ENCODE measurements at places on chromosomes 7 and 10.

DNA sequence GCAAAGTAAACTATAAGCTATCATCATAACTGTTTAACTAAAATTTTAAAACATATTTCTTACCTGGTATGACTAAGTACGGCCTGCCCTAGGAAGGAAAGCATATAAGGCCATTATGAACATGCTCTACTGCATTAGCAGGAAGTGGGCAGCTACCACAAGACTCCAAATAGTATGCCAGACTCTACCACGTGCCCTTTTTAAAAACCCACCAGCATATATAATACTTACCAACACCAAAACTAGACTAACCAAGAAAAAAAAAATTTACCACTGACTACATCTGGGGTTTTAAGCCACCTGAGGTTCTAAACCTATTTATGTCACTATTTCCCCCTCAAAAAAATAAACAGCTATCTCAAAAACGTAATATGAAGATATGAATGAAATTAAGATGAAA, 30.1 kb downstream of the NUDCD3 start:
- peak; percentile 16 for DNase-seq

DNA sequence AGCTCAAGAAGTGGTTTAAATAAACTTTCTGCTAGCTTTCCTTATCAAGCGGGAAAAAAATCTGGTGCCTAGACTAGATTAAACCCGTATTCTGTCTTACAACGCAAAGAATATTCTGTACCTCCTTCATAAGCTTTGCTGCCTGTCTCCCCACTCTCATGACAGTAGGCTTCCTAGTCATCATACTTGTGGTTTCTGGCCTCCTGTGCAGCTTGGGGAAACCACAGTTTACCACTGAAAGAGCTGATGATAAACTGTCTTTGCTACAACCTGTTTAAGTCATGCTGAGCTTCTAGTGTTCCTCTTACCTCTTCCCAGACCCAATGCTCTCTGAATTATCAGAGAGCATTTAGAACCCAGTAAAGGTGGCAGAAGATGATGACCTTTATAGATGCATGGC, 55.0 kb downstream of the PODXL start:
- peak; percentile 29 for DNase-seq

GRCh38 chr10:63392224-63392623, 73.6 kb downstream of the JMJD1C start:
- no peak for DNase-seq

DNA sequence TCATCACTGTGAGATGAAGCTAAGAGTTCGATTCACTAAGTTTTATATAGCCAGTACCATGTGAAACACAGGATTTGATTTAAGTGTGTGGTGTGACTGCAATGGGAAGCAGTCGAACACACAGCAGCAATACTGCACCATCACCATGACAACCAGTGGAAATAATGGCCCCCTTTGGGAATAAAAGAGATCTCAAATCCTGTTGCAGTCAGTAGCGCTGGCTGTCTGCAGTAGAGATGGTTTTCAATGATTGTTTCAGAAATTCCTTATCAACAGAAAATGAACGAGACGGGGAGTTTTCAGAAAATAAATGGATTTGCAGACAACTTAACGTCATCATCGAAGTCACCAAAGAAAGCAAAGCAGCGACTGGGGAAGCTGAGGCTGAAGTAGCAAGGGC, 91.0 kb downstream of the PTPRE start:
- no peak for DNase-seq

DNA sequence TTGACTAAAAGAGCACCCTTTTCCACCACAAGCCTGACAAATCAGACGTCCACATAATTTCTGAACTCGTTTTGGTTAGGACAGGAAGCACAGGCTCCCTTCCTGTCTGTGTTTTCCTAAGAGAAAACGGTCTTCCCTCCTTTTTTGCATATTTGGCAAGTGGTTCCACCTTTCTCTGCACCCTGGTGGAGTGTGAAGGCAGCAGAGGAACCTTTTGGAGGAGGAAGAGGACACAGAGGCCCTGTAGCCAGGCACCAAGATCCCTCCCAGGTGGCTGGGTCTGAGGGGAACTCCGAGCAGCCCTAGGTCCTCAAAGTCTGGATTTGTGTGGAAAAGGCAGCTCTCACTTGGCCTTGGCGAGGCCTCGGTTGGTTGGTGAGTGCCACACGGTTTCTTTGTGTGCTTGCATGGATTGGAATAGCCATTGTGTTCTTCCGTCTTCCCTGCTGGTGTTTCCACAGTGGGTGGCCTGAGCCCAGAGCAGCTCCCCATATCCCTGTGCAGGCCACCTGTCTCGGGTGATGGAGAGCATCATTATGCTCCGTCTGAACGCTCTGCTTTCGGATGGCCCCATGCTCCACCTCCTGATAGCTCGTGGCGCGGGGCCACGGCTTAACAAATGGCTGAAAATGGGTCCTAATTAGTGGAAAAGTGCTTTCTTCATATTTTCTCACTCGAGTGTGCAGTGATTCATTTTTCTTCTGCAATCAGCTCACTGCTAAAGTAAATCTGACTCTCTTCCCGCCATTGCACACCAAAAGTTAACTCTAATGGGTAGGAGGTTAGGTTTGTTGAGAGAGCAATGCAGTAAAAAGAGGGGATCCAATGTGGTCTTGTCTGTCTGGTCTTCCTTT, 4.2 kb downstream of the IKZF1 start:
- DNase-seq = no peak

DNA sequence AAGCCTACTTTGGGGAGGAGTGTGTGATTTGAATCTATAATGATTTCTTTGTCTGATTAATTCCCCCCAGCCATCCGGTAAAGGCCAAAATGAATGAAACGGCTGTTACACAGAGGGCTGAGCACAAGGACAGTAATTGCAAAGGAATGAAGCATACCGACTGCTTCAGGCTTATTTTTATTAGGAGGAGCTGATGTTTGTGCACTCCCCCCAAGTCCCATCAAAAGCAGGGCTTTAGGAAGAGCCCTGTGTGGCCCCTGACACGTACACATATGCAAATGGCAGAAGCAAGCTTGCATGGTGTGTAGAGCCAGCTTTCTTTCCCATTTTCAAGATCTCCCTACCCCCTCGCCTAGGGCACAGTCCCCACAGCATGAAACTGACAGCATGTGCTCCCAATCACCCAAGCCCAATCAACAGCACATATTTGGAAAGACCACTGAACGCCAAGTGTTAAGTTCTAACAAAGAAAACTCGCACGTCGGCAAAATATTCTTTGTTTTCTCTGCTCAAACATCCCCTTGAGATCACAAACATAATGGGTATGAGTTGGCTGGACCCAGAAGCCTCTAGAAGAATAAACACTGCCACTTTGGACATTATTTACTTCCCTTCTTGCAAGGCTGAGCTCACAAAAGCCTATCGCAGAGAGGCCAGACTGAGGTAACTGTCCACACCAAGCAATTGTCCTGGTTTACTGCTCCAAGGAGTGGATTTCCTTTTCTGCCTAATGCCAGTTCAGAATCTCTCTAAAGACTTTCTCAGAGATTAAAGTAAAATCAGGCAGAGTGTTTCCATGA, 143.0 kb downstream of the CUBN start:
- no peak for DNase-seq

DNA sequence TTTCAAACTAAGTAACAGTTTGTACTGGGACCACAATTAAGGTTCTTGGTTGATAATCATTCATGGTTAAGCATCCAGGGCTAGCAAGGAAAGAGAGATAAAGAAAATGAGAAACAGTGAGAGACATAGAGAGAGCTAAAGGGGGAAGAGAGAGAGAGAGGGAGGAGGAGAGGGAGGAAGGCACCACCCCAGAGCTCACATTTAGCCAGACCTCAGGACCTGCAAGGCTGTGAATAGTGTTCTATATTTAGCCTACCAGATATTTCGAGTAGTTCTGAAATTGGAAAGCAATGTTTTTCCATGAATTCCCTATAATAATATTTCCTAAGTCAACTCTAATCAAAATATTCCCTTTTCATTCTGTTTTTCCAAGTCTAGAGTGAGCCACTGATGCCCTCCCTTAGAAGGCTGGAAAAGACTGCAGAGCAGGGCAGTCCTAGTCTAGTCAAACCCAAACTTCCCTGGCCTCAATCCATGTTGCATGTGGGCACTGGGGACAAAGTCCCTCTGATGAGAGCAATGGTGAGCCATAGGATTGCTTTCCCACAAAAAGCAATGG, 119.4 kb upstream of the INHBA start:
- no peak for DNase-seq

DNA sequence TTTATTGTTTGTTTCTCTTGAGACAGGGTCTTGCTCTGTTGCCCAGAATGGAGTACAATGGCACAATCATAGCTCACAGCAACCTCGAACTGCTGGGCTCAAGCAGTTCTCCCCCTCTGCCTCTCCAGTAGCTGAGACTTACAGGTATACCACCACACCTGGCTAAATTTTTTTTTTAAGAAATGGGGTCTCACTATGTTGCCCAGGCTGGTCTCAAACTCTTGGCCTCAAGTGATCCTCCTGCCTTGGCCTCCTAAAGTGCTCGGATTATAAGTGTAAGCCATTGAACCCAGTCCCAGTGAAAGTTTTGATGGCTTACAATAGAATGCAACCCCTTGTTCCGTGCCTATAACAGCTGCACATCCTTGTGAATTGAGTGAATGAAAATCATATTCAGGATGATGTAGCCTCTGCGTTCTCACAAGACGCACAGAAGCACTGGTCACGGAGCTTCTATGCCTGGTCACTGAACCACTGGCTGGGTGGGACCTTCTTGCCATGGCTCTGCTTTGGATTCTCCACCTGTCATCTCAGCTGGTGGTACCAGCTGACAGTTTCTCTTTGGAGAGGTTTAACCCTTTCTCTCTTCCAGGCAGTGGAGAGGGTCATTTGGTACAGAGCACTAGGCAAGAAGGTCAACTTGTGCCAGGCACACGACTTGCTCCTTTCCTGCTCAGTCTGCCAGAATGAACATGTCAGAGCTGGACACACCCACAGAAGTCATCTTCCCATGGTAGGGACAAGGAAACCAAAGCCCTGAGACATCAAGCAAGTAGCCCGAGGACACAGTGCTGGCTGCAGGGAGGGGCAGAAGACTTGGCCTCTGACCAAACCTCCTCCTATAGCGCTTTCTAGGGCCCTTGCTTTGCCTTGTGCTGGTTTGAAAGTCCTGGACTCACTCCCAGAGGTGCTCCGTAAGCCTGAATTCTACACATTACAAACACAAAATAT, 89.6 kb downstream of the ATXN7L1 start:
- DNase-seq = no peak

DNA sequence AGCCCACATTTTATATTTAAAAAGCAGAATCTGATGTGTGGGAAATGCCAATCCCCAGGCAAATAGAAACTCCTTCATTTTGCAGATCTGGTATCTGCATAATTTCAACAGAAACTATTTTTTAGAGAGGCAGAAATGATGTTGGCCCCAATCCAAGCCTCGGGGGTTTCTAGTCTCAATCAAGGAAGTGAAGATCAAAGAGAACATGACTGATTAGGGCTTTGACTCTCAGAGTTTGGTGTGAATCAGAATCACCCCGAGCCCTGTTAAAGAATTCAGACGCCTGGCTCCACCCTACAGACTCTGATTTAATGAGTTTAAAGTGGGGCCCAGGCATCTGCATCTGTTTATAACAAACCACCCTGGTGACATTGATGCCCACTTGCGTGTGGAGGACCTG, 36.7 kb upstream of the UBE2H start:
- no peak for DNase-seq

DNA sequence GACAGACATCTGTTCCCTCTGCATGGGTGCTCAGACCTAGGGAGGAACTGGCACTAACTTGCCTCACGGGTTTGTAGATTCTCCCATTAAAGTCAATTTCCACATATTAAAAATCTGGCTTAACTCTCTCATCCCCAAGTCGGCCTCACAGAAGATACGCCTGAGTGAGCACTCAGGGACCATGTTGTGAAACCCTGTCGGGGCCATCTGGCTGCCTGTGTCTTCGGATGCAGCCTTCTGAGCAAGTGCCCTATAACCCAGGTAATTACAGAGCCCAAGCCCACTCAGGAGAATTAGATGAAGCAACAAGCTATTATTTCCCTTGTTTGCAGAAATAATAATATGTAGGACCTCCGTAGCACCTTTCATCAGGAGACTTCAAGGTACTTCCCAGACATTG, 219.3 kb upstream of the GLI3 start:
- no peak for DNase-seq

GRCh38 chr10:79347894-79348639, 798 bp downstream of the PPIF start:
- DNase-seq = peak; percentile 70

DNA sequence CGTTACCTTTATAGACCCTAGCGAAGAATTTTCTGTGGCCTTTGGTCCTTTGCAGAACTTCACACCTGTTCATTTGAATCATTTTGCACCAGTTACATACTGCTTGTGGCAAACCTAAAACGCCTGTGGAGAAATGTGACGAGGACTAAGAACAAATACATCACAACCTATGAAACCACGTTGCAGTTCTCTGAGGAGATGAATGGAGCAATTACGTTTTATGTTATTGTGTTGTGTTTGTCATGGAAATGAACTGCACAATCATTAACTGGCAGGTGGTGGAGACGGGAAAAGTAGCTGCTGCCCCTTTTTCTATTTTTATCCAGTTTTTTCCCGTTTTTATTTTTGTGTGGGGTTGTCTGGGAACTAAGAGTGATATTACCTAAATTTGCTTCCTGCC, 505.5 kb downstream of the SDK1 start:
- no peak for DNase-seq

DNA sequence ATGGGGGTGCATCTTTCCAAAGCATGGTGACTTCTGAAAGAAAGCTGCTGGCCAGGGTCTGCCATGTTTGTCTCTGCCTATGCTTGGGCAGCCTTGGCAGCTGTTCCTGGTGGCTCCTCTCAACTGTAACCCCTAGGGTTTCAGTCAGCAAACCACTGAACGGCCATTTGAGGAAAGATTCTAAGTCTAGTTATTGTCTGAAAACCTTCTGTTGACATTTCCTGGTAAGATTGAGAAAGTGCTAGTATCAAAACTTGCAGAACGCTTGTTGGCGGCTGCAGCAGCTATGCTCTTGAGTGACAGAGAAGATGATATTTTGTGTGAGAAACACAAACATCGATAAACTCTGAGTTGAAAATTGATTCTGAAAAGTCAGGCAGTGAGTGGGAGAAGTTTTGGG, 523.1 kb downstream of the LRMDA start:
- no peak for DNase-seq

- no peak for DNase-seq
Observed at GRCh38 chr10:12717981-12718707, 283.4 kb downstream of the CCDC3 start.

GRCh38 chr10:29559996-29560395, 74.8 kb downstream of the SVIL start:
- DNase-seq = no peak

DNA sequence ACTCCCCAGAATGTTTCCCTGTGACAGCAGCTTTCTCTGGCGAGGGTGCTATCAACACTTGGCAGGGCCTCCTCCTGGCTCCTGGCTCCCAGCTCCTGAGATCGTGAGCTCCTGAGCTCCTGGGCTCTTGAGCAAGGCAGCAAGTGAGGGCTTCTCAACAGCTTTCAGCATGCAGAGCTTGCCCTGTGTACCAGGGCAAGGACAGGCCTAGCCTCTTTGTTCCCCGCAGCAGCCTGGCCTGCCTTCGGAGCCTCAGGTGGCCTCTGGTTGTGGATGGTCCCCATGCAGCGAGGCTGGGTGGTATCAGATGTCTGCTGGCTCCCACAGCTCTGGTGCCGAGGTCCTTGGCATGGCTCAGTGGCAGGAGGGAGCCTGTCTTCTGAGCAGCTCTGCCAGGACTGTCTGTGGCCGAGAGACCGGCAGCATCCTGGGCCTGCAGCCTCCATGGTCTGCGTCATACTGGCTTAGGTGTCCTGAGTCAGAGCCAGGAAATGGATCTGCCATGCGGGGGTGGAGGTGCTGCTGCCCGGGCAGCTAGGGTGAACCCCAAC, 44.2 kb downstream of the ZMIZ1 start:
- DNase-seq = no peak

All from activated CD4-positive, alpha-beta T cell treated with anti-CD3 and anti-CD28 coated beads, Interleukin-2, amount 50 U/mL, for 4 hours (primary cell).